SJSA1 (cell line): ENCODE measurements at places on chromosomes 3 and 15. TPM values are rescaled to one million over a fixed set of nuclear protein-coding genes. Genes with fewer than 3 reads are reported as not detected.

Gene TMEM45A
- 20.6 and 48.5 TPM in 2 replicates for total RNA-seq

Gene ANKRD63
- 11.4 and 13.6 TPM in 2 replicates for total RNA-seq

- H3K27me3 ChIP-seq: no peaks in the 10 kb centered on the region
- H3K36me3 ChIP-seq: no peaks in the 10 kb centered on the region
- no peak overlapping the region for H3K27ac ChIP-seq
- DNase-seq: no peak
- no peak overlapping the region for H3K4me3 ChIP-seq
Measured at GRCh38 chr3:96657710-96658109, 156.7 kb upstream of the EPHA6 start.

DNA sequence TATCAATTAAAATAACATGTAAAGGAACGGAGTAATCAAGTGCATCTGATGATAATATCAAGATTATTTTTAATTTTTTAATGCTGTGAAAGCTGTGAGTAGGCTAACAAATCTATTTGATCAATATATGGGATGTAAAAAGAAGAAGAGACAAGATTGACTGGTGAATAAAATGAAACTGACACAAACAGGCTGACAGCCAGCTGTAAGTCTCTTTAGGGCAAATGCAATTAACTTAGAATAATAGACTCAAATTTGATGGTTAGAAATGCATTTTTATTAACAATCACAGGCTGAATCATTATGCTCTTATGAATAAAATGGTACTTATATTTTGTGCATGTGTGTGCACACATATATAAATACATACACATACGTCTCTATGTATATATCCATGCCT lies 68.0 kb downstream of the MDFIC2 start:
- no peaks in the 10 kb centered on the region for H3K27me3 ChIP-seq
- H3K4me1 ChIP-seq: peaks cover 6% of the 10 kb centered on the region
- H3K27ac ChIP-seq: no peak overlapping the region

DNA sequence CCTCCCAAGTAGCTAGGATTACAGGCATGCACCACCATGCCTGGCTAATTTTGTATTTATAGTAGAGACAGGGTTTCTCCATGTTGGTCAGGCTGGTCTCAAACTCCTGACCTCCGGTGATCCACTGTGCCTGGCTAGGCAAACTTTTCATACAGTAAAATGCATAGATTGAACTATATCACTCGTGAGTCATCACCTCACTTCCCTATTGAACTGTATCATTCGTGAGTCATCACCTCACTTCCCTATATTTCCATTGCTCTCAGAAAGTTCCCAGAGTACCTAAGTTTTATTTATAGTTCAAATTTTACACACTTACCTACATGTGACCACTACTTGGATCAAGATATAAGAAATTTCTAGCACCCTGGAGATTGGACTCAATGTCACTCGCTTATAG lies 73.6 kb upstream of the ACAD9 start:
- H3K36me3 ChIP-seq: peaks cover 60% of the 10 kb centered on the region
- H3K27me3 ChIP-seq: no peaks in the 10 kb centered on the region
- no peak for DNase-seq
- no peak overlapping the region for H3K4me3 ChIP-seq
- peaks cover 27% of the 10 kb centered on the region for H3K4me1 ChIP-seq

DNA sequence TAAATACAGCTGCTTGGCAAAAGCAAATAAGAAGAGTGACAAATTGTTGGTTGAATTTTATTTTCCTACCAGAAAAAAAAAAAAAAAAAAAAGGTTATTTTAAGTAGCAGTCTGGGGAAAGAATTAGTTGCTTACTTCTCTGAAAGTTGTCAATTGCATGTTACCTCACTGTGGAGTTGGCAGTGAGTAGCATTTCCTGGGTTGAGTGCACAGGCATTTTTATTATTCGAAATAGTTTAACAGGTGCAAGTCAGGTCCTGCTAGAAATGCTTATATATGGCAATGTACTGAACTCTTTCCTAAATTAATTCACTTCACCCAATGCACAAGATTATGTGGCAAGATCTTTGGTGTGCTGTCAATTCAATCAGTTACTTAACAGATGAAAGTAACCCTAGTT lies 680.6 kb downstream of the EPHA3 start:
- H3K27me3 ChIP-seq: no peaks in the 10 kb centered on the region
- no peak overlapping the region for H3K4me3 ChIP-seq
- no peaks in the 10 kb centered on the region for H3K36me3 ChIP-seq
- DNase-seq: no peak

GRCh38 chr15:22872936-22873701 lies 34.7 kb downstream of the NIPA2 start:
- H3K27me3 ChIP-seq: no peaks in the 10 kb centered on the region
- peaks cover 55% of the 10 kb centered on the region for H3K4me1 ChIP-seq
- H3K4me3 ChIP-seq: no peak overlapping the region
- peaks cover 77% of the 10 kb centered on the region for H3K36me3 ChIP-seq
